Activated CD4-positive, alpha-beta T cell treated with anti-CD3 and anti-CD28 coated beads, Interleukin-2, amount 10 ng/mL, durations not matched to agents 24 days and 14 days (primary cell): ENCODE measurements at places on chromosomes 1 and 21.
A peak's percentile ranks its signal among the peaks of the same experiment; 100 is the strongest.

DNA sequence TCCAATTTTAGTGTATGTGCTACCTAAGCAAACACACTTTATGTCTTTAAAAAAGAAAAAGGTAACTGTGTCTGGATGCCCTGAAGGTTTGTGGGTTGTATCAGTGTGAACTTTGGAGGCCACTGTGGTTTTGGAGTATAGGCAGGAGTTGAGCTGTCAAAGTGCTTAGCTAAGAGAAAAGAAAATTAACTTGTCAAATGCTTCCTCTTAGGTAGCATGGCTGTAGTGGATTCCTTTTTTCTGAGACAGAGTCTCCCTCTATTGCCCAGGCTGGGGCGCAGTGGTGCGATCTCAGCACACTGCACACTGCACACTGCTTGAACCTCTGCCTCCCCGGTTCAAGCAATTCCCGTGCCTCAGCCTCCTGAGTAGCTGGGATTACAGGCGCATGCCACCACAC is 11.2 kb upstream of the SLC41A1 start:
- DNase-seq = peak; percentile 61

- peak; percentile 56 for DNase-seq
These were observed 61.9 kb downstream of the WNT9A start for GRCh38 chr1:227885648-227886502.

GRCh38 chr1:231416901-231417300 is 5.2 kb downstream of the EGLN1 start:
- no peak for DNase-seq

- no peak for DNase-seq
These were observed 39.0 kb upstream of the PPP1R15B start for GRCh38 chr1:204450461-204451257.

- no peak for DNase-seq
These were observed 127.4 kb upstream of the NRIP1 start for GRCh38 chr21:15192243-15192642.

- DNase-seq = no peak
These were observed 43.7 kb downstream of the SLC44A5 start for GRCh38 chr1:75567191-75567590.

- no peak for DNase-seq
These were observed 130.5 kb downstream of the RASAL2 start for GRCh38 chr1:178224358-178224757.

DNA sequence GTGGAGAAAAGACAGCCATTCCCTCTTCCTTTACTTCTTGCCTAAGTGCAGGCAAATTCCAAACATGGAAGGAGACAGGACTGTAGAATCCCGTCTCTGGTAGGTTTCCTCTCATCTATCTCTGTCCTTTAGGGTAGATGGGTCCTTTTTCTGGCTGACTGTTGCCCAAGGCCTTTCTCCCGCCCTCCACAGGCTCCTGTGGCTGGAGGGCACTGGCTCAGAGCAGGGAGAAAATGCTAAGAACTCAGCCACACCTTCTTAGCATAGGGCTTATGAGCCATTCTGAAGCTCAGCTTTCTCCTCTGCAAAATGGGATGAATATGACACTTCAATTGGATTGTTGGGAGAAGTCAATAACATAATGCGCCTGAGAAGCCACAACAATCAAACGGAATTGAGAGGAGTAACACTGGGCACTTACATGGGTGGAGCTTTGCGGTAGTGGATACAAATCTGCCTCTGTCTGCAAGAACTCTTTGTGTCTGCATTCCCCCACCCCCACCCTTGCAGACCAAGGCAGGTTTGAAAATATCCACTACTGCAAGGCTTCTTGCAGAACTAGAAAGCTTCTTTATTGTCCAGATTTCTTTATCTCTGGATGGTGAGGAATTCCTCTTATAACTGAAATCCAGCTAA is 94.7 kb downstream of the CSMD2 start:
- DNase-seq = no peak

- DNase-seq = no peak
These were observed 61.1 kb downstream of the FHAD1 start for GRCh38 chr1:15308135-15308534.

DNA sequence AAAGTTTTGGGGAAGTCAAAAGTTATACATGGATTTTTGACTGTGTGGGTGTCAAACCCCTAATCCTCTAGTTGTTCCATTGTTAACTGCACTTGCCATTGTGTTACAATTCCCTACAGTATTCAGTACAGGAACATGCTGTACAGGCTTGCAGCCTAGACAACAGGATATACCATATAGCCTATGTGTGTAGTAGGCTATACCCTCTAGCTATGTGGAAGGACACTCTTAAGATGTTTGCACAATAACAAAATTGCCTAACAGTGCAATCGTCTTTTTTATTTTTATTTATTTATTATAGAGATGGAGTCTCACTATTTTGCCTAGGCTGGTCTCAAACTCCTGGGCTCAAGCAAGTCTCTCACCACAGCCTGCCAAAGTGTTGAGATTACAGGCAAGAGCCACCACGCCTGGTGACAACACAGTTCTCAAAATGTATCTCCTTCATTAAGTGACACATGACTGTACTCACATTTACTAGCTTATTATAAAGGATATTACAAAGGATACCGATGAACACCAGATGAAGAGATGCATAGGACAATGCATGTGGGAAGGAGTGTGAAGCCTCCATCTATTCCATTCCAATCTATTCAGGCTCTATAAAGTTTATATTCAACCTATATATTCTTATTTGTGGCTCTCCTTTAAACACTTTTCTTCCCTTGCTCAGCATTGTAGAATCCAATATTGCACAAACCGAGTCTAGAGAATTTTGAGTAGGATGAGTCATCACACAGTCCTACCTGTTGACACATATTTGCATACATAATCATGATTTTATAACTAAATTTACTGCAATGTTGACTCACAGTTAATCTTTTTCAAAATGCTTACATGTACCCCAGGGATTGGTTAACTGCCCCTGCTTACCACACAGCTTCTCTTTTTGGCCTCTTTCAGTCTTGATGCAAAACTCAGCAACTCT is 28.4 kb upstream of the CEP350 start:
- DNase-seq = no peak

- DNase-seq = no peak
These were observed 76.2 kb downstream of the SLC16A1 start for GRCh38 chr1:112879834-112880233.
